Kidney tubule cell (primary cell): ENCODE measurements at places on chromosomes 16 and 17.

GRCh38 chr16:78648517-78648916 is 549.1 kb downstream of the WWOX start:
- peak; percentile 2 for DNase-seq

DNA sequence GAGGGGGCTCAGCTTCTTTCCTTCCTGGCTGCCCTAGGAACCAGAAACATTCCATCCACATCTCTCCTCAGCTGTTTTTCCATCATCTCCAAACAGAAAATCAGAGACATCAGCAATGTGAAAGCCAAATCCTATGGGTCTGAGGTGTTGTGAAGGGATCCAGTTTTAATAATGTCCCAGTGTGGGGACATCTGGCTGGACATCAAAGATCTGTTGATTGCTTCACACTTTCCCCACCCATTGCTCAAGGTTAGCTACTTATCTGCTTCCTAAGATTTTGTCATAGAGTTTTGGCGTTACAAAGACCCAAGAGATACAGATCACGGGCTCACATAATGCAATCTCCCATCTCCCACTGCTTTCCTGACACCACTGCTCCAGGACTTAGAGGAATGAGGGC is 47.8 kb upstream of the AXIN2 start:
- DNase-seq = no peak

- no peak for DNase-seq
These were observed 21.7 kb upstream of the DOK4 start for GRCh38 chr16:57508035-57508425.

DNA sequence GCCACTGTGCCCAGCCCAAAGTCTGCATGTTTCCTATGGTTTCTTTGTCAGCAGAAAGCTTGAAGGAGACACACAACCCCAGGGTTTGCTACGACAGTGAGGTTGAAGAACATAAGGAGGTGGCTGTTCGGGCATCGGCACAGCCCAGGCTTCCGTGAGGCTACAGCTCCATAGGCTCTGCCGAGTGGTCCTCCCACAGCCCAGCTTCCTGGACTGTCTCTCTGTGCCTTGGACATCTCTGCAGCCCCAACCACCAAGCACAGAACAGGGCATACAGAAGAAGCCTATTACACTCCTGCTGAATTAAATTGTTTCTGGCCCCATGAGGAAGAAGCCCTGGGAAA is 3.2 kb upstream of the HAP1 start:
- DNase-seq = no peak

DNA sequence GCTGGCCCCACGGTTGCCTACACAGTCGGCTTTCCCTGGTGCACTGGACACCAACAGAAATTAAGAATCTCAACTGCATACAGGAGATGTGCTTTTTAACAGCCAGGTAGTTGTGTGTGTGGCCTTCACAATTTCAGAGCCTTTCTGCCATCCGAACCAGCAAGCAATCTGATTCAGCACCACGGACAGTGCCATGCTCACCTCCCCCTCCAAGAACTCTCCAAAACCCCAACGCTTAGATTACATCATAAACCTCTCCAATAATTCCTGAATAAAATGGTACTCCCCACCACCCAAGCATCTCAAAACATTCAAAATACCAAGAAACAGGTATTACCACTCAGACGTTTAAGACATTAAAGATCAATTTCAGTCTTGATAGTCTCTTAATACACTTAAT is 31.8 kb downstream of the USP7 start:
- DNase-seq = peak; percentile 40

GRCh38 chr16:84614968-84615813 is 2.7 kb downstream of the COTL1 start:
- no peak for DNase-seq

GRCh38 chr17:60256174-60256573 is 106.4 kb downstream of the CA4 start:
- DNase-seq = no peak
